Osteoblast (primary cell): ENCODE measurements at places on chromosomes 12 and 14. TPM values are rescaled to one million over a fixed set of nuclear protein-coding genes. Genes with fewer than 3 reads are reported as not detected.

CNOT2 gene
- 144 and 153 TPM in 2 replicates for total RNA-seq

TEAD4 gene
- total RNA-seq = 15.2 and 16.2 TPM in 2 replicates

KRT3 gene
- total RNA-seq = not detected in 2 replicates

- no peak for DNase-seq
Observed at GRCh38 chr12:128592220-128592744, 231.5 kb downstream of the SLC15A4 start.

- no peak for DNase-seq
Observed at GRCh38 chr12:61993734-61994345, 266.4 kb upstream of the USP15 start.

- DNase-seq = no peak
Observed at GRCh38 chr14:37452323-37452722, 142.7 kb downstream of the FOXA1 start.

- DNase-seq = no peak
Observed at GRCh38 chr12:94586589-94587259, 63.6 kb downstream of the TMCC3 start.

GRCh38 chr14:89243741-89244140 is 173.3 kb downstream of the FOXN3 start:
- no peak for DNase-seq

DNA sequence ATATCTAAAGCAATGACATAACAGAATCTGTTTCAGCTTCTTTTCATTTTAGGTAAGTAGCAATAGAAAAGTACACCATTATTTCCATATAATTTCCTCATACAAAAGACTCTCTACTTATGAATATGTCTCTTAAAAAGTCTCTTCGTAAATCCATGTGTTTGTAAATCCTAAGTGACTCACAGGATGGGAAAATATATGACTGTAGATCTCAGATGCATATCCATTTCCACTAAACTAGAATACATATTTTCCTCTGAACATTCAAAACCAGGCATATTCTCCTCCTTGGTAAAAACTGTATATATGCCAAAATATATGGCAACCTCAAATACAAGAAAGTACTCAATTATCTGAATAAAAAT is 93.6 kb downstream of the TXNDC16 start:
- no peak for DNase-seq

GRCh38 chr14:99513183-99513694 is 32.0 kb downstream of the CCNK start:
- peak; percentile 43 for DNase-seq

DNA sequence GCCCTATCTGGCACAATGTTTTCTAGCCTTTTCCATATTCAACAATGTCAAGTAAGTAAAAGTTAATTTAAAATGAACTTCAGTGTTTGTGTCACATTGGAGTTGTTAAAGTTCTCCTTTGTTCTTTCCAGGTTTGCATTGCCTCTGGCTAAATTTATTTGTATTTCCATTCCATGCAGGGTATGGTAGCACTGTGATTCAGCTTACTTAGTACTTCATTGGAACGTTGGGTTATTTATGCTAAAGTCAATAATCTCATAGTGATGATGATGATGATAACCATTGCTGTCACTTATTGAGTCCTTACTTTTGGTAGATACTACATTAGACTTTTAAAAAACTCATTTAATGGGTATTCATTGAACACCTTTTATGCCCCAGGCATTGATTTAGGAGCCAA is 286.9 kb downstream of the RAD51B start:
- no peak for DNase-seq

GRCh38 chr12:6779708-6780432 is 7.5 kb downstream of the LAG3 start:
- peak; percentile 43 for DNase-seq
